ENCODE measurements at places on chromosomes 6 and 20.
A peak's percentile ranks its signal among the peaks of the same experiment; 100 is the strongest.

GRCh38 chr6:137867685-137868509, 838 bp downstream of the TNFAIP3 start:
- DNase-seq = peak; percentile 53

GRCh38 chr6:12363651-12364381, 73.7 kb downstream of the EDN1 start:
- no peak for DNase-seq

DNA sequence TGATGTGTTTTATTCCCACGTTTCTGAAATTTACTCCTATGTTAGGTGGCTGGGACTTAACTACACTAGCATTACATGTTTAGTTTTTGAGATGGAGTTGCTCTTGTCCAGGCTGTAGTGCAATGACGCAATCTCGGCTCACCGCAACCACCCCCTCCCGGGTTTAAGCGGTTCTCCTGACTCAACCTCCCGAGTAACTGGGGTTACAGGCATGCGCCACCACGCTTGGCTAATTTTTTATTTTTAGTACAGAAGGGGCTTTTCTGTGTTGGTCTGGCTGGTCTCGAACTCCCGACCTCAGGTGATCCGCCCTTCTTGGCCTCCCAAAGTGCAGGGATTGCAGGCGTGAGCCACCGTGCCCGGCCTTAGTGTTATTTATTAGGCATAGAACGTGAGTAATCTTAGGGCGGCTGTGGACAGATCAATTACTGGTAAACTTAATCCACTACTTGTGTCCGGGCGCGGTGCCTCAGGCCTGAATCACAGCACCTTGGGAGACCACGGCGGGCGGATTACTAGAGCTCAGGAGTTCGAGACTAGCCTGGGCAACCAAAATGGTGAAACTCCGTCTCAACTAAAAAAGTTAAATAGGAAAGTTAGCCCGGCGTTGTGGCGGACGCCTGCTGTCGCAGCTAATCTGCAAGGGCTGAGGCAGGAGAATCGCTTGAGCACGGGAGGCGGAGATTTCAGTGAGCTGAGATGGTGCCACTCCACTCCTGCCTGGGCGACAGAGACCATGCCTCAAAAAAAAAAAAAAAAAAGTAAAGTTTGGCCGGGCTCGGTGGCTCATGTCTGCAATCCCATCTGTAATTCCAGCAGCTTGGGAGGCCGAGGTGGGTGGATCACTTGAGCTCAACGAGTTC, 123.7 kb upstream of the BTN3A2 start:
- DNase-seq = peak; percentile 50

GRCh38 chr6:13328076-13328874, at the start of gene TBC1D7:
Gene TBC1D7, minus strand, starts transcription at chr6:13328537. Its CDS starts 1,639 bp downstream, at chr6:13326898.
- peak; percentile 94 for DNase-seq

GRCh38 chr20:20235681-20236080, 132.2 kb upstream of the INSM1 start:
- DNase-seq = no peak

DNA sequence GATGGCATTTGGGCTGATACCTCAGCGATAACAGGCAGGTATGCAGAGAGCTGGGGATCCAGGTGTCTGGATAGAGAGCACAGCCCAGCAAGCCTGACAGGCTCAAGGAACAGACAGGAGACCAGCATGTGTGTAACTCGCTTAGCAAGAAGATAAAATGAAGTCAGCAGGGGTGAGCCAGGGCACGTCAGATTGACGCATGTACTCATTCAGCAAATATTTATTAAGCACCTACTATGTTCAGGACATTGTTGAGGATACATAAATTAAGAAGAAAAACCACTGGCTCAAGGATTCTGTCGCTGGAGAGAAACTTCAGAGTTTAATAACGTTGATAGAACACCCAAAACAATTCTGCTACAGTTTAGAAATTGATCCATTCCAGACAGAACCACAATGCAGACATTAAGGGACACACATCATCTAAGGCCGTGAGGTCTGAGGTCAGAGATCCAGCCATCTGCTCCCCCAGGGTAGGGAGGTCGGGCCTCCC, 1.0 kb upstream of the DUSP22 start:
- DNase-seq = no peak

GRCh38 chr6:38492031-38492430, 147.7 kb downstream of the BTBD9 start:
- no peak for DNase-seq
